ENCODE measurements at places on chromosomes 13 and 19.

GRCh38 chr19:29741776-29742175 is 26.7 kb upstream of the C19orf12 start:
- DNase-seq: no peak

GRCh38 chr19:15282311-15282705 is 50.0 kb downstream of the BRD4 start:
- DNase-seq: no peak

DNA sequence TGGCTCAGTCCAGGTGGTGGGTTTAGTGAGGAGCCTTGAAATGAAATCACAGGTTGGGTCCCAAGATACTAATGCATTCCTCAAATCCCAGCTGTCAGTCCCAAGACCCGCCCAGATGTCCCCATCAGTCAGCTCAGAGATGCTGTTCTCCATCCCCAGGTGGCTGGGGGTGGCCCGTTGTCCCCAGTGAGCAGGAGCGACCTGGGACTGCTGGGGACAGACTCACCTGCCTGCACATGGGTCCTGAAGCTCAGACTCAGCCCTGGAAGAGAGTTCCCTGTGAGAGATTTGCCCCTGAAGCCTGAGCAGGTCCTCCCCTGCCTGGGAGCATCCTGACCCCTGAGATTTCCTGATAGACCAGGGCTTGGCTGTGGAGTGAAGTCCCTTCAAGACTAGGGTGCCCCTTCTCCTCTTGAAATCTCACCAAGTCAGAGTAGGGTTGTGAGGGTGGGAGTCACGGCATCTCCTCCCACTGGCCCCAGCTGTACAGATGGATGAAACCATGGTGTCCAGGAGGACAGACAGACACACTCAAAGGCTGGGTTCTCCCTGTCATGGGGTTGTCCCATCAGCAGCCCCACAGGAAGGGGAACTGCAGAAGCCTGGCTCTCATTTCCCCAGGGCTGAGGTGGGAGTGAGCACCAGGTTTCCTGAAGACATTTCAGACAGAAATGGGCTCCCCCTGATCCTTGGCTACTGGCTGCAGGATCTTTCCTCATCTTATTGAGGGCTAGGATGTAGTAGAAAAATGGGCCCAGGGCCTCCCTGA is 14.4 kb downstream of the LILRA5 start:
- DNase-seq: no peak

- DNase-seq: no peak
Observed at GRCh38 chr19:5152767-5153532, 184.0 kb downstream of the KDM4B start.

DNA sequence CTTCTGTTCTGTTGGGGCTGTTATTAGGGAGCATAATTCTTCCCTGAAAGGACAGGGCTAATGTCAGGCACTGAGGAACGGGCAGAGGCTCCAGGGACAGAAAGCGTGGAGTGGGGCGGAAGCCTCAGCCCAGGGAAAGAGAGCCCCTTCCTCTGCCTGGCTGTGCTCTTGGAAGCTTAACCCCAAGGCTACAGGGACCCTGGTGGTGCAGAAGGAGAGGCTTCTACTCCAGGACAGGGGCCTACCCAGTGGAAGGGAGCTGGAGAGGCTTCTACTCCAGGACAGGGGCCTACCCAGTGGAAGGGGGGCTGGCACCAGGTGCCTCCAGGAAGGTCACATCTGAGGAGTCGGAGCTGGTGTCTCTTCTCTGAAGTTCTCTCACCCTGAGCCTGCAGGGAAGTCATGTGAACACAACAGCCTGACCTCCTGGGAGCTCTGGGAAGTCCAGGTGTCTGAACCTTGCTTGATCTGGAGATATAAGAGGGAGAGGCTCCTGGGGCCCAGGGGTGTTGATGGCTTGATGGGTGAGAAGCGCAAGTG is 159.5 kb upstream of the SOX1 start:
- no peak for DNase-seq

GRCh38 chr19:5314012-5314906 is 26.4 kb downstream of the PTPRS start:
- no peak for DNase-seq

DNA sequence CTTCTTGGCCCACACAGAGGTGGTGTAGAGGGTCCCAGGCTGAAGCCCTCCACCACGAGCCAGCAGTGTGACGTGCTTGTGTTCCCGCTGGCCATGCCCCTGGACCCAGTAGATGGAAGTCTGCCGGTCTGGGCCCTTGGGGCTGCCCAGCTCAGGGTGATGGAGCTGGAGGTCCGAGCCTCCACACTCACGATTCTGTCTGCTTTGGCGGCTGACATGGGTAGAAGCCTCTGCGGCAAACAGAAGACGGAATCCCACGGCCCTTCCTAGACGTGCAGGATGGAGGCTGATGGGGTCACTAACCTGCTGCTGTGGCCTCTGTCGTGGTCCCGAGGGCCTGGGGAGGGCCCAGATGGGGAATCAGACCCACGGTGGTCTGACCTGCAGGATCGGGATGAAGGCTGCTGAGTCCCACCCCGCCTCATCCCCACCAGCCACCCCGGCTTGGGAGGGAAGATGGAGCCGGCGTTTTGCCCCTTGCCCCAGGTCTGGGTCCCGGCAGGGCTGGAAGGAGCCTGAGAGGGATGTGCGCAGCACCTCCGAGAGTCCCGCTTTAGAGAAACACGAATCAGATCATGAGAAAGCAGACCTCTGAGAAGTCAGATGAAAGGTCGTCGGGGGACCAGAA is 4.4 kb downstream of the TMEM86B start:
- no peak for DNase-seq

- no peak for DNase-seq
Observed at GRCh38 chr13:92950771-92951170, 275.8 kb upstream of the GPC6 start.

DNA sequence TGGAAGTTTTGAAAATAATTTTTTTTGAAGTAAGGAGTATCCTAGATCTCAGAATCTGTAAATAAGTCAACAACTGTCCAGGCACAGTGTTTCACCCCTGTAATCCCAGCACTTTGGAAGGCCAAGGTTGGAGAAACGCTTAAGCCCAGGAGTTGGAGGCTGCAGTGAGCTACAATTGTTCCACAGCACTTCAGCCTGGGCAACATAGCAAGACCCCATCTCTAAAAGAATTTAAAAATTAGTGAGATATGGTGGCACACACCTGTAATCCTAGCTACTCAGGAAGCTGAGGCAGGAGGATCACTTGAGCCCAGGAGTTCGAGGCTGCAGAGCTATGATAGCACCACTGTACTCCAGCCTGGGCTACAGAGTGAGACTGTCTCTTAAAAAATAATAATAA is 87.2 kb upstream of the ZNF507 start:
- DNase-seq: no peak

- DNase-seq: no peak
Observed at GRCh38 chr13:89602655-89603054, 1744.8 kb upstream of the MIR17HG start.

- DNase-seq: no peak
Observed at GRCh38 chr13:91946498-91947070, 548.2 kb downstream of the GPC5 start.

- no peak for DNase-seq
Observed at GRCh38 chr13:20128459-20128931, 32.4 kb downstream of the GJA3 start.

DNA sequence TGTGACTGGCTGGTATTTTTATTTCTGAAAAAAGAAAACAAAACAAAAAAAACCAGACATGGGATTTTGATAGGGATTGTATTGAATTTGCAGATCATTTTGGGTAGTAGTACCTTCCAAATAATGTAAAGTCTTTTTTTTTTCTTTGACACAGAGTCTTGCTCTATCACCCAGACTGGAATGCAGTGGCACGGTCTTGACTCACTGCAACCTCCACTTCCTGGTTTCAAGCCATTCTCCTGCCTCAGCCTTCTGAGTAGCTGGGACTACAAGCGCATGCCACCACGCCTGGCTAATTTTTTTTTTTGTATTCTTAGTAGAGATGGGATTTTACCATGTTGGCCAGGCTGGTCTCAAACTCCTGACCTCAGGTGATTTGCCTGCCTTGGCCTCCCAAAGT is 4.2 kb downstream of the ZNF101 start:
- DNase-seq: no peak

GRCh38 chr13:40613914-40614313 is 52.5 kb downstream of the FOXO1 start:
- no peak for DNase-seq

DNA sequence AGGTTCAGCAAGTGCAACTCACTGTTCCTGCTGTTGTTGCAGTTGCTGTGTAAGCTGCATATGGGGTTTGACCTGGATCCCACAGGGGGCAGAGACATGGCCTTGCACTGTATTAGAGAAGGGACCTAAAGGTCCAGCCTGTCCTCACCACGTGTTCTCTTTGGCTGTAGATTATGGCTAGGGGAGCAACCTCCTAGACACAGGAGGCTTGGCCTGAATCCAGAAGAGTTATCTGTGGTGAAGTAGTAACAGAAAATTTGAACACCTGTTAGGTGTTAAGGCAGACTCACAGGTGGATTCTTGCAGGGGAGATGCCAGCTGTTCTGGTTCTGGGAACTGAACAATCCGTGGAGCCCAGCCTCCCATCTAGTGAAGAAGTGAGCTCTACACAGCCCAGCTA is 3.4 kb upstream of the CYP4F11 start:
- no peak for DNase-seq

DNA sequence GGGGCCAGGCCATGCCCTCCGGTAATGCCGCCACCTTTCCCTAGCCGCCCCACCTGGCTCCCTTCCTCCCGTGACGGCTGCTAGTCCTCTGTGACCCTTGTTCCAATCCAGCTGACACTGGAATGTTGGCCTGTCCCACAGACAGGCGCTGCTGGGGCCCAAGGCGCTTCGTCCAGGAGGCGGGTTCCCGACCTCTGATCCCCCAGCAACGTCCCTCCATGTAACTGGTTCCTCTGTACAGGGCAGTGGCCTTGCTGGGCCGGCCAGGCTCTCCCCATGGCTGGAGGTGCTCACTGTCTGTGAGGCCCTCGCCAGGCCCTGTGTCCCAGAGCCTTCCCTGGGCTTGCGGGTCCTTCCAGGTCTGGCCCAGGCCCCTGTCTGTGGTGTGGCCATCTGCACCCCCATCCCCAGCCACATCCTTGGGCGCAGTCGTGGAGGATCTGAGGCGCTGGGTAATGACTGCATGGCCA is 6.8 kb upstream of the GRIN3B start:
- no peak for DNase-seq

DNA sequence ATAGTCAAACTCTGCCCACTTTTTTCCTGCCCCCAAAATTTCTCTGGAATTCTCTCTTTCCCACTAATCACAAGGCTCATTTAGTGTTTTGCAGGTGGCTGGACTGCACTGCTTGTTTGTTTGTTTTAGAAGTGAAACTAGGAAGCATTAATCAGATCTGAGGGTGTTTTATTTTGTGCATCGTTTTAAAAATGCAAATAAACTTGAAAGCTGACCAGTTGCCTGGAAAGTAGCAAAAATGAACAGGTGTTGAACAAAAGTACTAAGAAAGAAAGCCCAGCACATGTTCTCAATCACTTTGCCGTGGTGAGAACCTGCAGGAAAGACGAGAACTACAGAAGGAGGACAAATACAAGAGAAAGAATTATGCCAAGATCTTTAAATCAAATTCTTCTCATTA is 365.5 kb downstream of the PCDH9 start:
- no peak for DNase-seq

DNA sequence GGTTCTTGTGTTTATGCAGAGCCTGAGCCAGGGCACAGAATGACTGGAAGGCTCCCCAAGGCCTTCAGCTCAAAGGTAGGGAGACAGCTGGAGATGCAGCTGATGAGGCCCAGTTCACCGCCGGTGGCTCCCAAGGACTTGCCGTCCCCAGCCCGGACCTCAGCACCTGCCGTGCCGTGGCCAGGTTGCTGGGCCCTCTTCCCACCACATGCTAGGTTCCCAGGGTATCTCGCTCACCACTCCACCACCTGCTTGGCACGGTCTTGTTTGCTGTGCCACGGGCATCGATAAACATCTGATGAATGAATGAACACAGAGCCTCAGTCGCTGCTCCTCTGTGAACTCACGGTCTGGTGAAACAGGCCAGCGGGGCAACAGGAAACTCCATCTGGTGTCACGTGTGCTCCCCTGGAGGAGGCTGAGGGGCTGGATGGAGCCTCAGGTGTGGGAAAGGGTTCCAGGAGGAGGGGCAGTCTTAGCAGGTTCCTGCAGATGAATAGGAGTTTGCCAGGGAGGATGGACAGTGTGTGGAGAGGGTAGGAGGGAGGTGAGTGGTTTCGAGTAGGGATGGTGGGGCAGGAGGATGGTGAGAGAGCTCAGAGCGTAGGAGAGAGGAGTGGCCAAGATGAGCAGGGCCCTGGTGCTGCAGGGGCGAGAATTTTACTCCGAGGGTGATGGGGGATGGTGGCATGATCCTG is 3.6 kb upstream of the KLK14 start:
- DNase-seq: no peak

GRCh38 chr13:28320884-28321574 is 173.9 kb downstream of the FLT1 start:
- no peak for DNase-seq

DNA sequence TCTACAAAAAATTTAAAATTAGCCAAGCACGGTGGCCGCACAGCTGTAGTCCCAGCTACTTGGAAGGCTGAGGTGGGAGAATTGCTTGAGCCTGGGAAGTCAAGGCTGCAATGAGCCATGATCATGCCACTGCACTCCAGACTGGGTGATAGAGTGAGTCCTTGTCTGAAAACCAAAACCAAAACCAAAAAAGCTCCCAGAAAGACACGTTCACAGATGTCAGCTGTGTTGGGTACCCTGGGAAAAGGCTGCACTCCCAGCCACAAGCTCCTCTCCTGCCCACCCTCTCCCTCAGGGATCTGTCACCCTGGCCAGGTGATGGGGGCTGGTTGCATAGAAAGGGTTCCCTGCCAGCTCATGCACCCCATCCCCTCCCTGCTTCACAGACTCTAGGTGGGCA is 53.3 kb downstream of the RNF6 start:
- no peak for DNase-seq

- no peak for DNase-seq
Observed at GRCh38 chr13:51811046-51811445, 7.1 kb upstream of the DHRS12 start.

DNA sequence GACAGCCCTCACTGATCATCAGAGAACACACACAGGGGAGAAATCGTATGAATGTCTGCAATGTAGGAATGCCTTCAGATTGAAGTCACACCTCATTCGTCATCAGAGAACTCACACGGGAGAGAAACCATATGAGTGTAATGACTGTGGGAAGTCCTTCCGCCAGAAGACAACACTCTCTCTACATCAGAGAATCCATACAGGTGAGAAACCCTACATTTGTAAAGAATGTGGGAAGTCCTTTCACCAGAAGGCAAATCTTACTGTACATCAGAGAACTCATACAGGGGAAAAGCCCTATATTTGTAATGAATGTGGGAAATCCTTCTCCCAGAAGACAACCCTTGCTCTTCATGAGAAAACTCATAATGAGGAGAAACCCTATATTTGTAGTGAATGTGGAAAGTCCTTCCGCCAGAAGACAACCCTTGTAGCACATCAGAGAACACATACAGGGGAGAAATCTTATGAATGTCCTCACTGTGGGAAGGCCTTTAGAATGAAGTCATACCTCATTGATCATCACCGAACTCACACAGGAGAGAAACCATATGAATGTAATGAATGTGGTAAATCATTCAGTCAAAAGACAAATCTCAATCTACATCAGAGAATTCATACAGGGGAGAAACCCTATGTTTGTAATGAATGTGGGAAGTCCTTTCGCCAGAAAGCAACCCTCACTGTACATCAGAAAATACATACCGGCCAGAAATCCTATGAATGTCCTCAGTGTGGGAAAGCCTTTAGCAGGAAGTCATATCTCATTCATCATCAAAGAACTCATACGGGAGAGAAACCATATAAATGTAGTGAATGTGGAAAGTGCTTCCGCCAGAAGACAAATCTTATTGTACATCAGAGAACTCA is 32.5 kb downstream of the ZNF567 start:
- no peak for DNase-seq
